NCI-H510A (cell line): ENCODE measurements at places on chromosomes 16 and 17.

GRCh38 chr17:33751702-33752065 is 458.6 kb upstream of the ASIC2 start:
- DNase-seq = no peak

GRCh38 chr16:4947722-4948503 is 10.2 kb upstream of the SEC14L5 start:
- peak; percentile 52 for DNase-seq

- DNase-seq = no peak
These were observed 17.9 kb downstream of the NME2 start for GRCh38 chr17:51184124-51184523.

DNA sequence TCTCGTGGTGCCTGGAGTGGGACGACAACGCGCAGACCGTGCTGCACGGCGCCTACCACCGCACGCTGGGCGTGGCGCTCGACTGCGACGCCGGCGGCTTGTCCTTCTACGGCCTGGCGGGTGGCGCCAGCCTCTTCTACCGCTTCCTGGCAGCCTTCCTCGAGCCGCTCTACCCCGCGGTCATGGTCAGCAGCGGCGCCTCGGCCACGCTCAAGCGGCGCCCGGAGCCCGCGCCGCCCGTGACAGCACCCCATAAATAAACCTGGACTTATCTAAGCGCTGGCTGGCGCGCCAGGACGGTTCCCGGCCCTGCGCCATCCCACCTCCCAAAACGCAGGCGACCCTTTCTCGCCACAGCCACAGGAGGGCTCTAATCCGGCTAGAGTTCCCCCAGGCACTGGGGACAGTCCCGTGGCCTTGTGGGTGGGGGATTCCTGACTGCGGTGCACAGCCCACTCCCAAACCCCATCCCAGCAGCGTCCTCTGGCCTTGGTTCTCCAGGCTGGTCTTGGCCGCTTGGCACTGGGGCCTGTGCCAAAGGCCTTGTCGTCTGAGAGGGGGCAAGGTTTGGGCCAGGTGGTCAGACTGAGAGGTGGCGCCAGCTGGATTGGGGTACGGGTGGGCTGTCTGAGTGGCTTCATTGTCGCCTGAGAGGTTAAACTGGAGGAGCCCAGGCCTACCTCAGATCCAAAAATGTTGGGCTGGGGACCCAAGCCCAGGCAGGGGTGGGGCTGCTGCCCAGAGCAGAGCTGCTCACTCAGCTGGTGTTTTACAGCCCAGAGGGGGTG is 10.1 kb upstream of the SLC16A5 start:
- no peak for DNase-seq

GRCh38 chr16:65781363-65781762 is 585.1 kb upstream of the CDH5 start:
- DNase-seq = no peak

DNA sequence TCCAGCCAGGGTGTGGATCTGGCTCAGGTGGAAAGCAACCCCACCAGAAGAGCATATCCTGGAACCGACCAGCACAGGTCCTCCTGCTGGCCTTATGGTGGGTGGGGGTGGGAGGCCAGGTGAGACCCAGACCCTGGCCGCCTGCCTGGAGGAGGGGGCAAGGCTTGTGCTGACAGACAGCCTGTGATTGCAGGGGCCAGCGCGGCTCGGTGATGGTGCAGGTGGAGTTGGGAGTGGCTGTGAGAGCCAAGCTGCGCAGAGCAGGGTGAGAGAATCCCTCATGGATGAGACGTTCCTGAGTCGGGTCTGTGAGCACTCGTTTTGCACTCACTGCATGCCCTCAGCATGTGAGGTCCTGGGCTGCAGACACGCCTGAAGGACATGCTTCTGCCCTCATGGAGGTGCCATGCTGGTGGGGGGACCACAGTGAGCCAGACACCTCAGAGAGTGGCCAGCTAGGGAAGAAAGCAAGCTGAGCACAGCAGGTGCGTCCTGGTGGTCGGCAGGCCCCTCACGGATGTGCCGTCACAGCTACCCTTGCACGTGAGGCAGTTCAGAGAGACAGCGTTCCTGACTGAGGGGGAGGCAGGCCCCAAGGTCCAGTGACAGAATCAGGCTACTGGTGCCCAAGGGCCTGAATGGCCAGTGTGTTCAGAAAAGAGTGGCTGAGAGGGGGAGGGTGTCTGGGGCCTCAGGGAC is 3.8 kb upstream of the KCNJ12 start:
- no peak for DNase-seq

DNA sequence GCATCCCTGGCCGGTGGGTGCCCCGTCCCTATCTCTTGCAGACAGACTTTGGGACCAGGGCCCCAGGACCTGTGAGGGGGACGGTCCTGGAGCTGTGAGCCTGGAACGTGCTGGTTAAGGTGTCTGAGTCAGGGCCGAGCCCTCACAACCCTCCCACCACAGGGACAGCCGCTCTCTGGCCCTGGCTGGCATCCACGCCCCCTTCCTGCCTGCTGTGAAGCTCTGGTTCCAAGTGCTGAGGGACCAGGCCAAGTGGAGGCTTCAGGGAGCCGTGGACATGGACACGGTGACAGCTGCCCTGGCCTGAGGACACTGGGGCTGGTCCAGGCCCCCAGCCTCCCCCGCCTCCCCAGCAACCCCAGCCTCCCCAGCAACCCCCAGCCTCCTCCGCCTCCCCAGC is 6.6 kb downstream of the TSR3 start:
- no peak for DNase-seq
